ENCODE measurements at places on chromosomes 3 and 15.

- H3K27me3 ChIP-seq = no peaks in the 10 kb centered on the region
- peaks cover 9% of the 10 kb centered on the region for H3K36me3 ChIP-seq
- DNase-seq = no peak
- H3K27ac ChIP-seq = no peak overlapping the region
Measured at GRCh38 chr3:170440344-170440743, 21.7 kb downstream of the CLDN11 start.

GRCh38 chr3:38544926-38545325 is 48.8 kb downstream of the EXOG start:
- no peak for DNase-seq
- no peak overlapping the region for H3K4me3 ChIP-seq
- peaks cover 4% of the 10 kb centered on the region for H3K4me1 ChIP-seq
- no peaks in the 10 kb centered on the region for H3K36me3 ChIP-seq
- H3K27ac ChIP-seq = no peak overlapping the region
- peaks cover 3% of the 10 kb centered on the region for H3K27me3 ChIP-seq

DNA sequence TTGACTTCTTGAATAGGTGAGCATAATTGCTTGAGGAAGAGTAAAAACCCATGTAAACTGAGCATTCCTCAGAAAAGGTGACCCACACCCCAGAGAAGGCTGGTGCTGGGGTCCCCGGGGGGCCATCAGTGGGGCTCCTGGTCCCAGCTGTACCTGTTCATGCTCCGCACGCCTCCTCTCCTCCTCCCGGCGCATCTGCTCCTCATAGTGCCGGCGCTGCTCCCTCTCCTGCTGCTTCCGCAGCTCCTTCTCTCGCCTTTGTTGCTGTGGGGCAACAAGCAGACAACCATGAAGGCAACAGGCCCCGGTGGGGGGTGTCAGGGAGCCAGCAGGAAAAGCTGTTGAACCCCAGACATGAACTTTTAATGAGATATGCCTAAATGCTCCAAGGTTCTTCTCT is 113.7 kb upstream of the SLC2A2 start:
- no peak overlapping the region for H3K27ac ChIP-seq
- no peaks in the 10 kb centered on the region for H3K36me3 ChIP-seq
- H3K27me3 ChIP-seq = no peaks in the 10 kb centered on the region
- no peak overlapping the region for H3K4me3 ChIP-seq
- no peak for DNase-seq
- no peaks in the 10 kb centered on the region for H3K4me1 ChIP-seq

GRCh38 chr3:159236321-159236720 is 434.5 kb downstream of the MFSD1 start:
- no peaks in the 10 kb centered on the region for H3K36me3 ChIP-seq
- H3K27ac ChIP-seq = no peak overlapping the region
- no peak overlapping the region for H3K4me3 ChIP-seq
- no peak for DNase-seq
- peaks cover 12% of the 10 kb centered on the region for H3K27me3 ChIP-seq

- H3K36me3 ChIP-seq = peaks cover 4% of the 10 kb centered on the region
- no peak overlapping the region for H3K4me3 ChIP-seq
- no peak overlapping the region for H3K27ac ChIP-seq
- no peaks in the 10 kb centered on the region for H3K4me1 ChIP-seq
- H3K27me3 ChIP-seq = no peaks in the 10 kb centered on the region
Measured at GRCh38 chr3:156802821-156803606, 23.1 kb upstream of the LEKR1 start.

- no peak overlapping the region for H3K27ac ChIP-seq
- no peak for DNase-seq
- H3K4me3 ChIP-seq = no peak overlapping the region
- H3K36me3 ChIP-seq = no peaks in the 10 kb centered on the region
- peaks cover 12% of the 10 kb centered on the region for H3K27me3 ChIP-seq
- H3K4me1 ChIP-seq = peaks cover 29% of the 10 kb centered on the region
Measured at GRCh38 chr3:143298380-143298779, 178.8 kb downstream of the CHST2 start.

- no peak for DNase-seq
- H3K27me3 ChIP-seq = peaks cover 15% of the 10 kb centered on the region
- no peak overlapping the region for H3K4me3 ChIP-seq
Measured at GRCh38 chr3:187191271-187191670, 6.0 kb upstream of the RTP1 start.

GRCh38 chr3:195114786-195115599 is 156.0 kb downstream of the XXYLT1 start:
- peaks cover 14% of the 10 kb centered on the region for H3K4me1 ChIP-seq
- H3K36me3 ChIP-seq = no peaks in the 10 kb centered on the region
- no peak for DNase-seq

DNA sequence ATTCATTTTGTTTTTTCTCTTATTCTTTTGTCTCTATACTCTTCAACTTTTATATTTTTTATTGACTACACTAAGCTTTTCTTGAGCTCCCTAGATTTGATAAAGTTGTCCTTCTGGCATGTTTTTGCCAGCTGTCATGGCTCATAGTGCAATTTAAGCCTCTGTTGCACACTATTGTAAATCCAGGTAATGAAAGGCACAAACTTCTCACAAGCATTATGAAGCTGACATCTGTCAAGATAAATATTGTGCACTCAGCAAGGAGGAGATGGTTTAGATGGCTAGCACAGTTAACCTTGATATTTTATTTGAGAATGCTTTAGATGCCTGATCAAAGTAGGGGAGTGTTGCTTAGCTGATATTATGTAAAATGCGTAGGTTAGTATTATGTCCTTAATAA is 1280.9 kb downstream of the NSUN3 start:
- H3K4me1 ChIP-seq = peaks cover 19% of the 10 kb centered on the region
- no peaks in the 10 kb centered on the region for H3K36me3 ChIP-seq
- H3K27ac ChIP-seq = peak overlapping the region; percentile 1
- no peak for DNase-seq
- H3K27me3 ChIP-seq = no peaks in the 10 kb centered on the region

DNA sequence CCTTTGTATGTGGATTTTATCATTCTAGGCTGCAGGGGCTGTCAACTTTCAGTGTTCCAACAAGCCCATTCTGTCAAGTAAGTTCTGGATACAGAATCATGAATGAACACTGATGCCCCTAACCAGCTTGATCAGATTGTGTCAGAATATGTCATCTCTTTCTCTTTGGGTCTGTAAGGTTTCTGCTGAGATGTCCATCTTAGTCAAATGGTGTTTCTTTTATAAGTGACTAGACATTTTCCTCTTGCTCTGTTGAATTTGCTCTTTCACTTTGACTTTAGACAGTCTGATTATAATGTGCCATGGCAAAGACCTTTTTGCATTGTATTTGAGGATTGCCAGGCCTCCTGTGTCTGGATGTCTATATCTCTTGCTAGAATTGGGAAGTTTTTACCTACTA is 660.9 kb upstream of the CBLB start:
- no peak overlapping the region for H3K4me3 ChIP-seq
- H3K27ac ChIP-seq = no peak overlapping the region
- H3K27me3 ChIP-seq = no peaks in the 10 kb centered on the region
- H3K4me1 ChIP-seq = no peaks in the 10 kb centered on the region
- peaks cover 3% of the 10 kb centered on the region for H3K36me3 ChIP-seq

DNA sequence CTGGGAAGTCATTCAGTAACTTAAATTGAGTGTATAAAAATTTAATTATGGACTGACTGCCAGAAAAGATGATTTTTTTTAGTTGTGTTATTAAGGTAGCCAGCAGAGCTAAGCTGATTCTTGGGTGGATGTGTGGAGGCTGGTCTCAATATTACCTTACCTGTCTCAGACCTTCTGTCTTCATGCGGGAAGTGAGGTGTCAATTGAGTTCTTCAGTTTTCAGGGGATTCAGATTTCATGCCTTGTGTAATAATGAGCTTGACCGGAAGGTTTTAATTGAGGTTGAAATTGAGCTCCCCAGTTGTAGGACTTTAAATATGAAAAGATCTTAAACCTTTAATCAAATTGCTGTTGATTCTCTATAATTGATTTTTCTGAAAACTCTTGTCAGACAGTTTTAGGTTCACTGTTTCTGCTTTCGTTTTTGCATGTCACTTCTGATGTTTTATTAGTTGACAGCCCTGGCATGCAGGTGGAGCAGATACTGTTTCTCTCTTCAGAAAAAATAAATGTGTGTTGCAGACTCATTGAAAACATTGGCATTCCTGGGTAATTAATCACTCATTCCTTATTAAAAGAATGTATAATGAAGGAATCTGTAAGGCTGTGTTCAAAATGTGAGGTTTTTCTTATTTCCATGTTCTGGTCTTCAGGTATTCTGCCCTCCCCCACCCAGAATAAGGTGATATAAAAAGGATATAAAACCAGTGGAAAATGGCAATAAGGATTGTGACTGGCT is 54.5 kb downstream of the PSMD6 start:
- peaks cover 5% of the 10 kb centered on the region for H3K36me3 ChIP-seq
- no peaks in the 10 kb centered on the region for H3K27me3 ChIP-seq
- peaks cover 69% of the 10 kb centered on the region for H3K4me1 ChIP-seq

- DNase-seq = no peak
- H3K36me3 ChIP-seq = peaks cover 33% of the 10 kb centered on the region
- H3K4me1 ChIP-seq = no peaks in the 10 kb centered on the region
- no peak overlapping the region for H3K4me3 ChIP-seq
- no peak overlapping the region for H3K27ac ChIP-seq
Measured at GRCh38 chr15:49135911-49136310, 19.5 kb downstream of the COPS2 start.

DNA sequence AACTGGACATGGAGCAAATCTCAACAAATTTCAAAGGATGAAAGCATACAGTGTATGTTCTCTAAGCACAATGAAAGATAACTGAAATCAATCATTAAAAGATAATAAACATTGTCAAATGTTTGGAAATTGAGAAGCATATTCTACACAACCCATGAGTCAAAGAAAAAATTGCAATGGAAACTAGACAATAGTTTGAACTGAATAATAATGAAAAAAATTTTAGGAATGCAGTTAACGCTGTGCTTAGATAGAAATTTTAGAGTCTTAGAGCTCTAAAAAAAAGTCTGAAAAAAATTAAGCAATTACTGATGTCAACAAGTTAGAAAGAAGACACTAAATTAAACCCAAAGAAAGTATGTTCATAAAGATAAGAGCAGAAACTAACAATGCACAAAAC is 15.5 kb downstream of the RABL3 start:
- H3K36me3 ChIP-seq = peaks cover 21% of the 10 kb centered on the region
- no peaks in the 10 kb centered on the region for H3K27me3 ChIP-seq
- no peak overlapping the region for H3K4me3 ChIP-seq

- H3K27me3 ChIP-seq = no peaks in the 10 kb centered on the region
- peaks cover 6% of the 10 kb centered on the region for H3K36me3 ChIP-seq
- no peak for DNase-seq
- no peak overlapping the region for H3K4me3 ChIP-seq
Measured at GRCh38 chr15:67079361-67079760, 14.0 kb downstream of the SMAD3 start.

- peaks cover 30% of the 10 kb centered on the region for H3K4me1 ChIP-seq
- no peak for DNase-seq
- no peak overlapping the region for H3K27ac ChIP-seq
- H3K36me3 ChIP-seq = no peaks in the 10 kb centered on the region
Measured at GRCh38 chr15:63197626-63198025, 8.2 kb downstream of the RAB8B start.

GRCh38 chr3:111619833-111620232 is 24.7 kb upstream of the ZBED2 start:
- no peak overlapping the region for H3K27ac ChIP-seq
- H3K4me3 ChIP-seq = no peak overlapping the region
- DNase-seq = no peak
- no peaks in the 10 kb centered on the region for H3K36me3 ChIP-seq
- no peaks in the 10 kb centered on the region for H3K4me1 ChIP-seq

DNA sequence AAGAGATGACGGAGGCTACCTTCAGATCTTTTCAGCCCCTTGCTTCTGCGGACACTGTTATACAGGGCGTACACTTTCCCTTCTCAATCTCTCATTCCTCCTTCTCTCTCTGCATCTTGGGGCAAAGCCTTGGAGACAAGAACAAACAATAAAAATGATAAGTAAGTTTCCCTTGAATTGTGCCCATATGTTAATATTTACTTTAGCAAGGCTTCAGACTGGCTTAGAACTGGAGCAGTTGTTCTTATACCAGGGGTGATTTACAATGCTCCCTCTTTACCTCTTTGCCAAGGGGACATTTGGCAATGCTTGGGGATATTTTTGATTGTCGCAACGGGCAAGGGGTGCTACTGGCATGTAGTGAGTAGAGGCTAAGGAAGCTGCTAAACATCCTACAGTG is 29.4 kb downstream of the TIMMDC1 start:
- no peak for DNase-seq
- no peaks in the 10 kb centered on the region for H3K27me3 ChIP-seq
- no peak overlapping the region for H3K27ac ChIP-seq
- peaks cover 11% of the 10 kb centered on the region for H3K36me3 ChIP-seq
- H3K4me1 ChIP-seq = no peaks in the 10 kb centered on the region

GRCh38 chr3:37986479-37987314 is 3.9 kb upstream of the VILL start:
- no peaks in the 10 kb centered on the region for H3K27me3 ChIP-seq
- peaks cover 6% of the 10 kb centered on the region for H3K36me3 ChIP-seq

DNA sequence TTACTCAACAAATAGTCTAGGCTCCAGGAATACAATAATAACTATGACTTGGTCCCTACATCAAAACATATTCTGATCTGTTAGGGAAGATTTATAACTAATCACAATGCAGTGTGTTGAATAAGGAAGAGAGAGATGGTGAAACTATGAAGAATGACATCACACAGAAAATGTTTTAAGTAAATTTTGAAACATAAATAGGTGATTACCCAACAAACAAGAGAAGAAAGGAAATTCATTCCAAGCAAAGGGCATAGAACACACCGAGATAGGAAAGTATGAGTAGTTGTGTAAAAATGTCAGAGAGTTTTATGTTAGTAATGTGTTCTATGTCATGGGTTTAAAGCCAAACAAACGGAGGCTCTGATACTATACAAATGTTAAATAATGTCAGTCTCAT is 13.4 kb downstream of the SEC62 start:
- no peak overlapping the region for H3K27ac ChIP-seq
- H3K4me3 ChIP-seq = no peak overlapping the region
- H3K4me1 ChIP-seq = no peaks in the 10 kb centered on the region
- H3K36me3 ChIP-seq = peaks cover 49% of the 10 kb centered on the region
- no peaks in the 10 kb centered on the region for H3K27me3 ChIP-seq
- DNase-seq = no peak

DNA sequence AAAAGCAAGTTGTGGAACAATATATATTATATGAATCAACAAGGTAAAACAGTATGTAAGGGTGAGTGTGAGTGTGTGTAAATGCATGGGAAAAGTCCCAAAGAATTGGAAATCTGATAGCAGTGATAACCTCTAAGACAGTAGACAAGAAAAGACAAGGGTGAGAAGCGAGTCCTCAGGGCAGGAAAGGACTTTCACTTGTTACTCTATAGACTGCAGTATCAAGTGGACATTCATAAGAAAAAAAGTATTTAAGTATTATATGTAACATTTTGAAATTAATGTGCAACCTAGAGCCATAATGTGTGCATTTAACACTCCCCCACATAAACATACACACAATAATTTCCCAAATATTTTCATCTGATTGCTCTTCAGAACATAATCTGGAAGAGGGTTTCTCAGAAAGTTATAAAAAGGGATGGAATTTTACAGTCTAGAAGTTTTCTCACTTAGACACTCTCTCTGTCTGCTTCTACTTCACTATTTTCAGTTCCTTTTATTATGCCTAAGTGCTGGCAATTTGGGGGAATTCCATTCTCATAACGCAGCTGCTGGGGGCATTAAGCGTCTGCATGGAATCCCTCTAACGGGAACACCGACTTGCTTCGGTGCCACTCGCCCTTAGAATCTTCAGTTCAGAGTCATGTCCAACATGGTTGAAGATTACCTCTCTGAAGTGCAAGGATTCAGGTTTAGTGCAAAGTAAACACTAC is 50.0 kb upstream of the CDIN1 start:
- no peak overlapping the region for H3K4me3 ChIP-seq
- no peaks in the 10 kb centered on the region for H3K36me3 ChIP-seq
- DNase-seq = no peak
- no peak overlapping the region for H3K27ac ChIP-seq
